ENCODE measurements at places on chromosomes 7 and 10.

DNA sequence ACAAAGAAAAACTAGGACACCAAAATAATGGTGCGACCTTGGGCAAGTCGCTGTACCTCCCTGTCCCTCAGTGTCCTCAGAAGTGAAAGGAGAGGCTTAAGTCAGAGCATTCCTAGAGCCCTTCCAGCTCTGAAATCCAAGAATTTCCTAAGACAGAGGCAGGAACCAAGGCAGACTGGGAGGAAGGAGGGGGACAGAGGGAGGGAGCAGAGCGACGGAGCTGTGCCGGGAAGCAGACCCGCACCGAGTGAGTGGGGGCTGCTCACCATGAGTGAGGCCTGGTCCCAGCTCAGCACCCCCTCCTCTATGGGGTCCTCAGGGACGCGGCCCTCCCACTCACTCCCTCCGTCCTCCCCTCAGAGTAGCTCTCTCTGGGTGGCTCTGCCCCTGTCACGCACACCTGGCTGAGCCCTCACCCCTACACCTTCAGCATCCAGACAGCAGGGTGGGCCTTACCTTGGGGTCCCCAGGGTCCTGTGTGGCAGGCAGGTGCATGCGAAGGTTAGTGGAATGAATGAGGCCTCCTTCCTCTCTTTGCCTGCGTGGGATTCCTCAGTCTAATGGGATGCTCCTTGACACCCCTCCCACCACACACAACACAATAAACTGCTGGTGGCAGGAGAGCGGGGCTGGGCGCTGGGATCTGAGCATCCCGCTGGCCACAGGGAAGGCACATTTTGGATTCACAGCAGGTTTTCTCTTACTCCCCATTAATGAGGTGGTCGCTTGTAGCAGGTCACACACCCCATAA lies 4.6 kb upstream of the SMARCD3 start:
- peak; percentile 15 for DNase-seq

DNA sequence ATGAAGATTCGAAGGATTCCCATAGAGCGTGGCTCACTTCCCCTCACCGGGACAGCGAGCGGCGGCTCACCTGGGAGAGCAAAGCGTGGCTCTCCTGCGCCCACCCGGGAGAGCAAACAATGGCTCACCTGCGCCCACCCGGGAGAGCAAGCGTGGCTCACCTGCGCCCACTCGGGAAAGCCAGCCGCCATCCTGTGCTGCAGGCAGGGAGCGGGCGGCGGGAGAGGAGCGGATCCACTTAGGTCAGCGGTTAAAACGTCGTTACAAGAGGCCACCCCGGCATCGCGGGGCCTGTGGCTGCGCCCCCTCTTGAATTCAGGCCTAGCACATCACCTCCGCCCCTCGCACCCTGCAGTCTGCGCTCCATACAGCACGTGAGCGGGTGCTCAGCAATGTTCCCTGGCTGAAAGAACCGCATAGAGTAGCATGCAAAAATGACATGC lies 461 bp upstream of the FIGNL1 start:
- peak; percentile 3 for DNase-seq

DNA sequence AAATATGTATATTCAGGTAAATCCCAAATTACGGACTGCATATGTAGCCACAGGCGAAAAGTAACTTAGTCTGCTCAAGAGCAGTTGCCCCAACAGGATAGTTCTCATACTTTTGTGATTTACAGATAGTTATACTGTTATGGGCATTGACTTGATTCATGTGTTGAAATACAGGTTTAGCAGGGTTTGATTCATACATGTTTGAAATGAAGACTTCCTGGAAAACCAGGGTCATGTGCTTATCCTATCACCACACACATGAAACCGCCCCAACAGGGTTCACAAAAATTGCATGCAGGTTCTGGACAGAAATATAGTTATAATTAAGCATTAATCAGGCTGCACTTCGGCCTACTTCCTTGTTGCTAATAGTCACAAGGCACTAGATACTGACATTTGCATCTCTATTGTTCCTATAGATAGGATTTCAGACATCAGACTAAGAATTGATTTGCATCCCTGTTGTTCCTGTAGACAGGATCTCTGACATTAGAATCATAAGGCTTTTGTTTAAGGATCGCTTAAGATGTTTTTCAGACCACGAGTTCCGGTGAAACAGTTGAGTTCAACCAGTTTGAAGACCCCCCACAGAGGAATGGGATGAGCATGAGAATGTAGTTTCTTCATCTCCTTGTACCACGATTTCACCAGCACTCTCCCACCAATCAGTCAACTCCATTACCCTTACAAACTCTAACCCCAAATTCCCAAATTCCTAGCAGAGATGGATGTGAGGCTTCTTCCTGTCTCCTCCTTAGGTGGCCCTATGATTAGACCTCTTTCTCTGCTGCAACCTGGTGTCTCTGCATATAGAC lies 2.0 kb upstream of the ZNF398 start:
- no peak for DNase-seq

DNA sequence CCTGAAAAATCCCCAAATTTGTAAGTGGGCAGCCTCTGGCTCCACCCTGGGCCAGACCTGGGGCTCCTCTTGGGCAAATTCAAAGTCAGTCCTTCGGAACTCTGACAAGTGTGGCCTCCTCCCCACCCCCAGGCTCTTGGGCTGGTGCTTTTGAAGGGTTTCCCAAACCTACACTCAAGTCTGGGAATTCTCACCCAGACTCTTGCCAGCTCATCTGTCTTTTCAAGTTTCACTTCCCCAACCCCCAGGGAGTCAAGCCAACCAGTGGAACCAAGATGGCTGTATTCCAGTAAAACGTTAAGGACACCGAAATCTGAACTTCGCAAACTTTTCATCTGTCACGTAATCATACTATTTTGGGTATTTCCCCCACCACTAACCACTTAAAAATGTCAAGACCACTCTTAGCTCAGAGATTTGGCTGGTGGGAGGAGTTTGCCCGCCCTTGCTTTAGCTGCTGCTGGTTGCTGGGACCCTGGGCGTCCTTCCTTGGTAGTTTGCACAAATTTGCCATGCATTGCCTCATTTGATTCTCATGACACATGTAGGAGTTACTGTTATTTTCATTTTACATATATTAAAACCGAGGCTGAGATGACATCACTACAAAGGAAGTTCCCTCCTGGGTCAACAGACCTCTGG lies 1.7 kb upstream of the MYO1G start:
- DNase-seq = peak; percentile 54

GRCh38 chr10:21530168-21530567 lies 3.9 kb upstream of the MLLT10 start:
- DNase-seq = no peak

GRCh38 chr10:85847085-85847484 lies 519.5 kb downstream of the GRID1 start:
- DNase-seq = no peak

GRCh38 chr10:112622786-112623185 lies 175.8 kb downstream of the VTI1A start:
- peak; percentile 8 for DNase-seq

GRCh38 chr10:24446739-24447138 lies 237.8 kb downstream of the KIAA1217 start:
- peak; percentile 84 for DNase-seq

DNA sequence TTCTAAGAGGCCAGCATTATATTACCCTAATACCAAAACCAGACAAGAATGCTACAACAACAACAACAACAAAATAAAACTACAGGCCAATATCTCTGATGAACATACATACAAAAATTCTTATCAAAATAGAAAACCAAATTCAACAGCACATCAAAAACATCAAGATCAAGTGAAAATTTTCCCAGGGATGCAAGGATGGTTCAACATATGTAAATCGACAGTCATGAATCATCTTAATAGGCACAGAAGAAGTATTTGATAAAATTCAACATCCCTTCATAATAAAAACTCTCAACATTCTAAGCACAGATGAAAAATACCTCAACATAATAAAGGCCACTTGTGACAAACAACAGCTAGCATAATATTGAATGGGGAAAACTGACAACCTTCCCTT lies 75.3 kb downstream of the JMJD1C start:
- DNase-seq = no peak

- peak; percentile 12 for DNase-seq
Observed at GRCh38 chr10:101301111-101301731, 52.7 kb upstream of the BTRC start.

DNA sequence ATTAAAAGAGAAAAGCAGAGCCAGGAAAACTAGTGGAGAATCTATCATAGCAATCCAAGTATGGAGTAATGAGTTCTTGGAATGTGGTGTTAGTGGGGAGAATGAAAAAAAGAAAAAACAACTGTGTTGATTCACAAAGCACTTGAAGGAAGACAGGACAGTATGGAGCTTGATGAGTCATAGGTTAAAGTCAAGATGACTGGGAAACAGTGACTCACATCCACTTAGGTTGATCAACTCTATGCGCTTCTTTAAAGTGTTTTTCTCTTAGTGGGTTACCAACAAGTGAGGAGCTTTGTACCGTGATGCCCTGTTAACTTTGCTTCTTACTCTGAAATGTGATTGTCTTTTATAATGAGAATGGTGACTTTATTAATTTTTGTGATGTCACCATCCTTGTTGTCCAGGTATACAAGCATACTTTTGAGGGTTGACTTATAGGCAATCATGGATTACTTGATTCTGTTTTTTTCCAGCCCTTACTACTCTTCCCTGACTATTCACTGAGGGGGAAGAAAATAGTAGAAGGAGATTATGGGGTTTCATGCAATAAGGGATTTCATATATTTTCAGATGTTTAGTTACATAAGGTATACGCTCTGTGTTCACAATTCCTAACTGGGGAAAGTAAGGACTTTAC lies 32.1 kb upstream of the MDFIC start:
- DNase-seq = peak; percentile 97

GRCh38 chr7:8263048-8263447 lies 1.1 kb upstream of the ICA1 start:
- no peak for DNase-seq

DNA sequence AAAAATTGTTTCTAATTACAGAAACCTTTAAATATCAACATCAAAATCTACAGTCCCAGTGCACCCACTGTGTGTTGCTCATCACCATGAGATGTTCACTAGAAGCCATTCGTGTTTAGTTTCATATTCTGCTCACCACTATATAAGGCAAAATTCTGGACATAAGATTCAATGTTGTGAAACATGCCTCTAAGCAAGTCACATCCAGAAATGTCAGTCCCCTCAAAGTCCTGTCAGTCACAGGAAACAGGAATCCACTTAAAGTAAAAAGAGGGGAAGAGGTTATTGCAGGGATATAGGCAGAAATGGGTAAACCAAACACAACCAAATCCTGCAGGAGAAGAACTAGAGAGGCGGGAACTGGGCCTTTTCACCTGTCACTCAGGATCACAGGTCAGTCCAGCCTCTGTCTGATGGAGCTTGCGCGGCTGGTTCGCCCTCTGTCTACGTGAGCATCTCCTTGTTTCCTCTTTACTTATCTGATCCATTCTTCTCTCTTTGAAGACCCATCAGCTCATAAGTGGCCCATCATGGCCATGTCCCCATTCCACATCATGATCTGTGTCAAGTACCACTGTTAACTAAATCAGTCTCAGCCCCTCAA lies 58.4 kb downstream of the MYPN start:
- no peak for DNase-seq

GRCh38 chr7:117250245-117250644 lies 72.6 kb downstream of the WNT2 start:
- DNase-seq = no peak

Data from fibroblast of skin of right biceps (primary cell).